ENCODE measurements at places on chromosomes 2 and 18. TPM values are rescaled to one million over a fixed set of nuclear protein-coding genes. Genes with fewer than 3 reads are reported as not detected.
A peak's percentile ranks its signal among the peaks of the same experiment; 100 is the strongest.

DNA sequence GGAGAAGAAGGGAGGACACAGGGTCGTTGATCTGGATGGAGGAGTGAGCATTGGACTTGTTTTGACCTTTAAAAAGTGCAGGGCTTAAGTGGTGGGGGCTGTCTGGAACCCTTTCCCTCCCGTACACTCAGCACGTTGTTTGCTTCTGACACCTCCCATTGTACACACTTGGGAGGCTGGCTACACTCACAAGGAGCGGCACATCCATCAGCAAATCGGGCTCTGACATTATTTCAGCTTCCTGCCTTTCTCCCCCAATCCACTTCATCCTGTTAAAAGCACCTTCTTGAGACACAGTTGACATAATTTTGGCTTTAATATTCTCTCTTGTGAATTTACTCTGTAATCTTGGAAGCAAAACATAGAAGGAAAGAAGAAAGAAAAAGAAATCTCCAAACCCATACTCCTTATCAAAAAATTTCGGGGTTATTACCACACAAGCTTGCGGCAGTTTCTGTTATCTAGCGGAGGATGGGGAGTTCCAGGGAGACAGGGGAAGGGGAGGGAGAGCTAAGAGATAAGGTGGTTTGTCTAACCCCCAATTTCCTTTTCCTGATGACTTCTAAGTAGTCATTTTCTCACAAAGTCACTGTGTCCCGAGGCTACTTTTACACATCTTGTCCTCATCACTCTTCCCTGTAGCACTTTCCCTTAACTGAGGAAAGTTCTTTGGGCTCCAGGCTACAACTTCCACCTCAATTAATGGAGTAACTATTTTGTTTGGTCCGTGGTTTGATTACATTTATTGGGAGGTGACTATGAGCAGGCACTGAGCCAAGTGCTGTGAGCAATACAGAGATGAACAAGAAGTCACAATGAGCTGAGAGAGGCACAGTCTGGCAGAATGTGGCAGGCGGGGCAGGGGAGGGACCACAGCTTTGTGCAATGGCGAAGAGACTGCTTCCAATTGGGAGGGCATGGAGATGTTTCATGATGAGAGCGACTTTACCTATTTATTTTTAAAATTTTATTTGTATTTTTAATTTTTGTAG lies 240.1 kb upstream of the MEX3C start:
- DNase-seq: no peak

- DNase-seq: no peak
Measured at GRCh38 chr18:59353079-59353680, 5.9 kb downstream of the LMAN1 start.

Gene TCF4
- 65.1 TPM for total RNA-seq

DNA sequence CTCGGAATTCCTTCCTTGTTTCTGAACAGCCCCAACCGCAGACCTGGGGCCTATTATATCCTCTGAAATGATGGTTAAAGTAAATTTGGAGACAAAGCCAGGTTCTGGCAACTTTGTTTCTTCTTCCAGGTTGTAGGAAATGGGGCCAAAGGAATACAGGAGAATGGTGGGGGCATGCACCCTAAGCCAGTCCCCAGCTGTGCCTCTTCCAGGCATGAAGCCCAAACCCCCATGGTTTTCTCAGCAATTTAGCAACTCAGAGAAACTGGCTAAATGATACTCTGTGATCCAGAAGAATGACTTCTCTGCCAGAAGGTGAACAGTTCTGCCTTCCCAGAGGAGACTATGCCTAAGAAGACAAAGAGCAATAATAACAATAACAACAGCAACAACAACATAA lies 635.0 kb upstream of the FANCL start:
- DNase-seq: no peak

- DNase-seq: no peak
Measured at GRCh38 chr18:48314690-48315089, 94.5 kb downstream of the ZBTB7C start.

- DNase-seq: no peak
Measured at GRCh38 chr2:35339211-35339610, 1016.4 kb upstream of the CRIM1 start.

DNA sequence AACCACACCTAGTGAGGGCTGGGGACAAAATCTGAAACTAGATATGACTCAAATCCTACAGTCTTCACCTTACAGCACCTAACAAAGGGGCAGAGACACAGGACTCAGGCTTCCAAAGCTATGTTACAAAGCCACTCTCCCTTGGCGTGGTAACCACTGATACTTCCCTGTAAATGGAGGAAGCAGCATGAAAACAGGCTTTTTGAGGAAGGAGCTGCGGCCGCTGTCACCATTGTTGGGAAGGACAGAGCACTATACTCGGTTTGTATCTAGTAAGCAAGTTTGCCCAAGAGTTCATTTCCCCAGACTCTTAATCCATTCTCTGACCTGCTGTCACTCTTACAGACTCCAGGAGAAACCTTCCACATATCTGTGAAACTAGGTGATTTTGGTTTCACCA lies 60.3 kb downstream of the LONRF2 start:
- no peak for DNase-seq

DNA sequence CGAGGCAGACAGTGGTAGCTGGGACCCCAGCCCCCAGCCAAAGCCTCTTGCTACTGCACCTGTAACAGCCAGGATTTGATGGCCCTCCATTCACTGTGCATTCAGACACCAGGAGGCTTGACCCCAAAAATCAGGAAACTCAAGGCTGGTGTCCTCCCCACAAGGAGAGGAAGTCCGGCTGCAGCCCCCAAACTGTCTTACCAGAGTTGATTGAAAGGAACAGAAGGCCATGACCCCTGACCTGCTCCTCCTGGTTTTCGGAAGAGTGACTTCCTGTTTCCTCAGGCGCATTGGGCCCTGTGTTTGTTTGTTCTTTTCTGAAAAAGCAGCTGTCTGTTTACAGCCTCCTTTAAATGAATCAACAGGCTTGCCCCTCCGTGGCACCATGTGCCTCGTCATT lies 111.6 kb downstream of the RNF144A start:
- no peak for DNase-seq

Gene CPLX4
- total RNA-seq: not detected

DNA sequence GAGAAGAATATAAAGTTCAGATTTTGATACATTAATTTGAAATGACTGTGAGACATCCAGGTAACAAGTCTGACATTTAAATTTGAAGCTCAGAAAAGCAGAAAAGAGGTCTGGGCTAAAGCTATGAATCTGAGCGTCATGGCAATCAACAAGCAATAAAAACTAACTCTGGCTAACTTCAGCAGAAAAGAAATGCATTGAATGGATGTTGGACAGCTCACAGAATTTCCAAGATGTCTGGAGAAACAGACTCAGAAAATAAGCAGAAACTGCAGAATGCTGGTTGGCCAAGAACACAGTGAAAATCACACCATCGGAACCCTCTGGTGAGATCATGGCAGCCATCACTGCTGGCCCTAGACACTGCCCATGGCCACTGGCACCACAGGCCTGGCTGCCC lies 366.6 kb downstream of the METTL4 start:
- DNase-seq: no peak

DNA sequence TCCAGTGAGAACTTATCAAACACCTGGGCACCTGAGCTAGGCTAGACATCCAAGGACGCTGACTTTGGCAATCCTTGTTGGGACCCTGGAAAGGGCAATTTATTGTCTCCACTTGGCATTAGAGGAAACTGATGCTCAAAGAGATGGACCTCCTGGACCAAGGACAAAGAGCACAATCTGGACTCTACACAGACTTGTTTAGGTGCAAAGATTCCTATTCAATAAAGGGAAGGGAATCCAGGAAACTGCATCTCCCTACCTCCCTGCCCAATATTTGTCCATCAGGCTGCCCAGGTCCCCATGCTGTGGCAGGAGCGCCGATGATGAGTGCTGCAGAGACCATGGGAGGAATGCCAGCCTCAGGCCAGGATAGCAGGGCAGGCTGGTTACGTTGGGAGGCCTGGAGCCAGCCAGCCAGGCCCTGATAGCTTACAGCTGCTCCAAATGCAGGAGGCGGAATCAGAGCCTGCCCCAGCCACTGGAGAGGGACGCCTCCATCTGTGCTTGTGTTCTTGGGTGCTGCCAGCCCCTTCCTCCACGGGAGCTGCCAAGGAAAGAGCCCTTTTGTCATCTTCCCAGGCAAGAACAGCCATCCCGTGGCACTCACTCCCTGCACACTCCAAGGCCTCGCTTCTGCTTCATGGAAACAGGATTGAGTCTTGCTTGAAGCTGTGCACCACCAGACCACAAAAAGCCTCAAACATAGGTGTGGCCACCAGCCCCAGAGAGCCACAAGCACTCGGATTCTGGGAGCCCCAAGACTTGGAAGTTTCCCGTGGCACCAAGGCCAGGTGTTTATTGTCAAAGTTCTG lies 60.0 kb downstream of the HS1BP3 start:
- DNase-seq: no peak

Gene ZNF142
- 24.9 TPM for total RNA-seq

GRCh38 chr18:49476664-49477411 lies 10.2 kb downstream of the C18orf32 start:
- DNase-seq: peak; percentile 48

DNA sequence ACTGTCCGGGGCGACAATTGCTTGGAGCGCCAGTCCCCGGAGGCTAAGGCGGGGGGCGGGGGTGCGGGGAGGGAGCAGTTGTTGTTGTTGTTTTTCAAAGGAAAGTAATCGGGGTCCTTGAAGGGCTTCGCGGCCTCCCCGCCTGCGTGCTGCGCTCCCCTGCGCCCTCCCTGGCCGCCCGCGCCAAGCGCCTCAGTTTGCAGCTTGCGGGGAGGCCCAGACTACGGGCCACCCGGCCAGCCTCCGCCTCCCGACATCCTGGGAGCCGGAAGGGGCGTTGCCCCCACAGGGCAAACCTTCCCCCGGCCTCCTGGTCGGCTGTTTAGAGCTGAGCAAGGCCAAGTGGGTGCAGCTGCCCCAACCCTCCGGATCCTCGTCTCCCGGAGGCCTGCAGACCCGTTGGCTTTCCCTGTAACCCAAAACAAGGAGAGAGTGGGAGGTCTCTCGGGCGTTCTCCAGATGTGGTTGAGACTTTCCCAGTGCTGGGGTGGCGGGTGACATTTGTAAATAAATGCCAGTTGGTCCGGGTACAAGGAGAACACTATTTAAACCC lies 3.7 kb upstream of the SIX3 start:
- DNase-seq: no peak

Gene DNAJC27
- 3.6 TPM for total RNA-seq

DNA sequence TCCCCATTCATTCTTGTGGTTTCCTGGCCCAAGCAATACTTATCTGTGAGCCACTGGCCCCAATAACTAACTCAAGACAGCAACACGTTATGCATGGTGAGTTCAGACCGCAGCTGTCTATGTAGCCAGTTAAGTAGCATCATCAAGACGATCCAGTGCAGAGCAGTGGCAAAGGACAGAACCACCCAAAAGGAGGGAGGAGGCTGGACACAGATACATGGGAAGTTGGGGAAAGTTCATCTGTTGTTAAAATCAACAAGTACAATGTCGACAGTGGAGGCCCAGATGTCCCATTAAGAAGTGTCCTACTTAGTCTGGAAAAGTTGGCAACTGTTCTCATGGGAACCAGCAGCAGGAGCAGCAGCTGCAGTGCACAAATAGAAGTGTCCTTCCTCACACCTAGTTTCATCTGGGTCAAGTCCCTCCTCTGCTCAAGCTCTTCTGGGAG lies 106.9 kb upstream of the THOC1 start:
- no peak for DNase-seq

DNA sequence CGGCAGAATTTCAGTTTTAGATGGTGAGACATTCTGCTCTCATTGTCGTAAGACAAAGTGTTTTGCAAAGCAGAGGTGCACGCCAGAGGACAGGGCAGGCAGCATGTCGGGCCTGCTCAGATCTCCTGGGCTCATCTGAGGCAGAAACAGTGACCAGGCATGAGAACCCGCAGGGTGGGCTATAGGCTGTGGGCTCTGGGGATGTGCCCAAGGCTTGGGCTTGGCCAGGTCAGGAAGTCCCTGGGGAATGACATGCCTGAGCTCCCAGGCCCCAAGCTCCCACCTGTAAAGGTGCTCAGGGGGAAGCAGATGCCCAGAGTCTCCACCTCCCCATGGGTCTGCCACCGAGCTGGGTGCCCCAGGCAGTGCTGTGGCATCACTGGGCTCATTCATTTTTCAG lies 35.3 kb downstream of the INHBB start:
- no peak for DNase-seq

- DNase-seq: no peak
Measured at GRCh38 chr2:127582863-127583861, 47.7 kb downstream of the MYO7B start.

Measured in HFFc6 (cell line).